ENCODE measurements at places on chromosomes 11 and 22.

DNA sequence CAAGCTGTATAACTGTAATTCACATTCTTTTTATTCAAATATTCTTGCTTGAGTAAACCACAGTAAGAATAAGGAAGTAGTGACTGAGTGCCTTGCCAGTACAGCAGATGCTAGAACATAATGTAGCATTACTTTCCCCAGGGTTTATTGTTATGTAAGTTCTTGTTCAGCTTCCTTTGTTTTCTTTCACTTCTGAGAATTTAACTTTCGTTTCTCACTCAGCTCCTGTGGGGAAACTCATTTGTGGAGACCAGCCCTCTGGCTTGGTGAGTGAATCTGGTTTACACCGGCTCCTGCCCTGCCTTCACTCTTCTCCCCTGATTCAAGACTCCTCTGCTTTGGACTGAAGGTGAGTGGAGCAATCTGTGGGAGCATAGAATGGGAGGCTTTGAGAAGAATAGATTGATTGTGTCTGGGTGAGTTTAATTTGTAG, at the start of gene TRIM22:
TRIM22 (plus strand) TSS at position 240 of the 433 bp plus-strand sequence. CDS start 6,443 bp downstream, outside the sequence.
- peak; percentile 40 for DNase-seq

DNA sequence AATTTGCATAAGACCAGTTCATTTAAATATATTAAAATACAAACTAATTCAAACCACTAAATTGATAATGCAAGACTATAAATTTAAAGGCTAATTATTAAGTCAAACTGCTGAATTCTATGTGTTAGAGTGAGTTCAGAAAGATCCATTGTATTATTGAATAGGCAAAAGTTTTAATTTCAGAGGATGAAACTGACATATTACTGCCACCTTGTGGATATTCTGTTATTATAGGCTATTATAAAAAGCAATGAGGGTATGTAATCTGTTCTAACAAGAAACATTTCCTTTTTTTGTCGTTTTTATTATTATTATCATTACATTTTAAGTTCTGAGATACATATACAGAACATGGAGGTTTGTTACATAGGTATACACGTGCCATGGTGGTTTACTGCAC, 20.9 kb upstream of the NAALAD2 start:
- DNase-seq, result no peak

DNA sequence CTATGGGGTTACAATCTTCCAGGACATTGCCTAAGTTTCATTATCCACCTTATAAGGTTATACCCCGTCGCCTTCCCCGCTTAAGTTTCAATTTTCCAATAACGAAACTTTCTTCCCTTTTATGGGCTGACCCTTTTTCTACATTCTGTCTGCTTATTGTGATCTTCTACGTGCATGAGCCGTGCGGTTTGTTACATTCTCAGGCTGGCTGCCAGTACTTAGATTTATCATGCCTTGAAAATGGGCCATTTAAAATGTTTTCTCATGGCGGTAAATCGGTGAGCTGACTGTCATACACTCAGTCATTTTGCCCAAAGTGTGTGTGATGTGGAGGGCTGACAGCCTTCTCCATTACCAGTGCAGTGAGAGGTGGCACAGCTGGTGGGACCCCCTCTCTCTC, 23.3 kb downstream of the DGCR6L start:
- no peak for DNase-seq

DNA sequence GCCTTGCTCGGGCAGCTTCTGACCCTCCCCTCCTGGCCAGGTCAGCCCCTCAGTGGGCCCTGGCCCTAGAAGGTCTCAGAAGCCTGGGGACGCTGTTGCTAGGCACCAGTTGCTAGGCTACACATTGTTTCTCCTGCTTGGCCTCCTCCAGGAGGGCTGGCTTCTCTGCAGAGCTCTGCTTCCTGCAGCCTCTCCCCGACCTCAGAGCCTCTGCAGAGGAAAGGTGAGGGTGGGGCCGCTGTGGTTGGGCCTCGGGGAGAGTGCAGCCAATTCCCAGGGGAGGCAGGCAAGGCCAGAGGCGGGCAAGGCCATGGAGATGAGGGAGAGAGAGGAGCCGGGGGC, 27.6 kb upstream of the LRRC10B start:
- DNase-seq, result peak; percentile 69

GRCh38 chr11:132168344-132168981, 798.0 kb downstream of the NTM start:
- no peak for DNase-seq

DNA sequence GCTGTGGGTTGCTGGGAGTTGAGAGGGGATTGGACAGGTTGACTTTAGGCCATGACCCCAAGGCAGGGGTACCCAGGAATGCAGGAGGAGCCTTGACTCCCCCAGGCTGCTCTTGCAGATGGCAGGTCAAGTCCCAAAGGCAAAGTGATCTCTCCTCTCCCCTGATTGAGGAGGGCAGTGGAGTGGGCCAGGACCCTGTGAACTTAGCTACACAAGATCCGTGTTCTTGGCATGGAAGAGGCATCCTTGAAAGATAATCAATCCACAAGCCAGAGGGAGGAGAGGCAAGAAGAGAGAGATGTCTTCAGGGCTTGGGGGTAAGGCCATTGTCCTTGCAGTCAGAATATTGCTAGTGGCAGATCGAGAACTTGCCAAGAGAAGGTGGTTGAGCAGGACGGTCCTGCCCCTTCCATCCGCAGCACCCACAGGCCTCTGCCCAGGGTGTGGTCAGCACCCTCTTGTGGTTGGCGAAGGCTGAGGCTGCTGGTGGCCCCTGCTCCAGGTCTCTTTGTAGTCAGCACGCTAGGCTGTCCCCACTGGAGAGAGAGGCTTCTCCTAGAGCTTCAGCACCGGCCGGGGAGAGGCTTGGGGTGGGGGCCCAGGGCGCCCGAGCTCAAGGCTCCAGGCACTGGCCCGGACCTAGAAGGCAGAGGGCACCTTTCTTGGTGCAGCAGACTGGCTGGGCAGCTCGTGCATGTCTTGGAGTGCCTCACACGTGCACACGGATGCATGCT, 45.4 kb downstream of the KCNC1 start:
- DNase-seq, result no peak

GRCh38 chr11:31480930-31481329, 28.5 kb downstream of the IMMP1L start:
- DNase-seq, result no peak

- DNase-seq, result no peak
Measured at GRCh38 chr11:8315954-8316353, 52.3 kb upstream of the LMO1 start.

GRCh38 chr11:71222318-71223080, 29.9 kb downstream of the SHANK2 start:
- no peak for DNase-seq

DNA sequence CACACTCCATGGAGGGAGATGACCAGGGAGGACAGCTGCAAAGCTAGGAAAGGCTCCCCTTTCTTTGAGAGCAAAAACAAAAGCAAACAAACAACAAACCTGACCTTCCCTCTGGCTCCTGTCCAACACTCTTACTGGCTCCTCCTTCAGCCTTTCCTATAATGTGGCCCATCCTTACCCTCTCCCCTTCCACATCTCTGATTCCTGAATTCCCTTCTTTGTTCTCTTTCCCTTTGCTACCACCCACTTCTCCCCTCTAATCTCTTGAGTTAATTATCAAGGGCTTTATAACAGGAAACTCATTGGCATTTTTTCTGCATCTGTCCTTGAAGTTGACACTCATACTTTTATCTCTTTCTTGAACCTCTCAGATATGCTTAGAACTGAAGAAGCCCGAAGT, 56.3 kb downstream of the ZNF280B start:
- DNase-seq, result no peak

DNA sequence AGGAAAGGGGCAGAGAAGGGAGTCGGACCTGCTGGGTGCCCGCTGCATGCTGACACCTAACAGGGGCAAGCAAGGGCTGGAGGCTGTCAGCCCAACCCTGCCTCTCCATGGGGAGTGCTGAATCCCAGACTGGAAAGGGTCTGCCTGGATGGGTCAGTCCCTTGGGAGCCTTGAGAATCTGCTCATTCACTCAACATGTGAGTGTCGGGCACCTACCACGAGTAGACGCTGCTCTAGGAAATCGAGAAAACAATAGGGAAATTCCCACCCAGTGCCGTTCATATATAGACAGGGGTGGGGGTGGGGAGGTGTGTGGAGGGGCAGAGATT, 4.4 kb upstream of the CTSD start:
- peak; percentile 21 for DNase-seq

GRCh38 chr11:18768472-18768901, 23.1 kb downstream of the PTPN5 start:
- DNase-seq, result no peak

- DNase-seq, result no peak
Measured at GRCh38 chr11:69295079-69295994, 1.4 kb downstream of the MYEOV start.

DNA sequence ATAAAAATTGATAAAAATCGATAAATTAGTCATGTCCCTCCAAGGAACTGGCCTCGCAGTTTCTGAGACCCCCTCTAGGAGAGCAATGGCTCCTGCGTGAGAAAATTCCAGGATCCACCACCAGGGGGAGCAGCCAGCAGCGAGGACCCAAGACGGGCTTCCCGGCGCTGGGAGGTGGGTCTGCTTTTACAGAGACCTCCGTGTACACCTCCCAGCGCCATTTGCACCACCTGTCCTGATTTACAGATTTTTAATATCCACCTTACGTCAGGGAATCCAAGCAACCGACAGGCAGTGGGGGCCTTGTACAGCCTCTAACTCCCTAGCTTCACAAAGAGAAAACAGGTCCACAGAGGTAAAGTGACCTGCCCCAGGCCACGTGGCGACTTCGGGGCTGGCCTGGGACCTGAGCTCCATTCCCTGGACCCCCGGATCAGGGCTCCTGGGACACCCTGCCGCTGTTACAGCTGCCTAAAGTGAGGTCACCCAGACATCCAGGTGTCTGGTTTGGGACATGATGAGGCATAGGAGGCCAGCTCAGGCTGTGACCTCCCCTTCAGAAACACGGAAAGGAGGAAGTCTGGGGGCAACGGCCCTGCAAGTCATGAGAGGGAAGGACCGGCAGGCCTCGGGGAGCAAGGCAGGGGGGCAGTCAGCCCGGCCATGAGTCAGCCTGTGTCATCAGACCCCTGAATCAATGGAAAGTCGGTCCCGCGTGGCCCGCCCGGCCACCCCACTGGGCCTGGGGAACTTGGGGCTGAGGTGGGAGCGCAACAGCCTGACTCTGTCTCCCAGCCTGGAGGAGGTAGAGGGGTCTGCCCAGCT, 3.5 kb downstream of the OSM start:
- DNase-seq, result peak; percentile 79

- DNase-seq, result no peak
Measured at GRCh38 chr22:25627271-25627852, 62.9 kb downstream of the GRK3 start.

- DNase-seq, result peak; percentile 89
Measured at GRCh38 chr11:118607401-118608359, at the start of gene PHLDB1. TSS of gene PHLDB1 (plus strand) at chr11:118607615. CDS start at chr11:118613837, 6,222 bp downstream.

GRCh38 chr11:111654601-111655000, 52.4 kb downstream of the SIK2 start:
- no peak for DNase-seq

DNA sequence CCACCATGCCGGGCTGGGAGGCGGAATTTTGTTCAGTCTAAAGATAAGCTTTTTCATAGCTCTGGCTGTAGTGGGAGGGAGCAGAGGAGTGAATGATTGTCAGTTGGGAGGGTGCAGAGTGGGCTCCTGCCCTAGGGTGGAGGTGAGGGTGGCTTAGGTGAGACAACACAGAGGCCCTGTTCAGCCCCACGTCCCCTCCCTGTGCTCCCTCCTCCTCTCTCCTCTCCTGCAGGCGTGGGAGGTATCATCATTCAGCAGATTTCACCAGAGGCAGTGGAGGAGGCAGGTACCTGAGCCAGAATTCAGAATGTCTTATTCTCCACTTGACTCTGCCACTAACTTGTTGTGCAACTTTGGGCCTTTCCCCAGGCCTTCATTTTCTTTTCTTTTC, 1.7 kb upstream of the THRSP start:
- DNase-seq, result no peak

- DNase-seq, result no peak
Measured at GRCh38 chr11:35902961-35903360, 40.9 kb upstream of the LDLRAD3 start.

GRCh38 chr11:126465573-126466188, 110.2 kb downstream of the ST3GAL4 start:
- DNase-seq, result peak; percentile 63

GRCh38 chr11:12007769-12008737, at the start of gene DKK3:
TSS of gene DKK3 (minus strand) at chr11:12008626. CDS start at chr11:12008582, 44 bp downstream.
- peak; percentile 54 for DNase-seq

DNA sequence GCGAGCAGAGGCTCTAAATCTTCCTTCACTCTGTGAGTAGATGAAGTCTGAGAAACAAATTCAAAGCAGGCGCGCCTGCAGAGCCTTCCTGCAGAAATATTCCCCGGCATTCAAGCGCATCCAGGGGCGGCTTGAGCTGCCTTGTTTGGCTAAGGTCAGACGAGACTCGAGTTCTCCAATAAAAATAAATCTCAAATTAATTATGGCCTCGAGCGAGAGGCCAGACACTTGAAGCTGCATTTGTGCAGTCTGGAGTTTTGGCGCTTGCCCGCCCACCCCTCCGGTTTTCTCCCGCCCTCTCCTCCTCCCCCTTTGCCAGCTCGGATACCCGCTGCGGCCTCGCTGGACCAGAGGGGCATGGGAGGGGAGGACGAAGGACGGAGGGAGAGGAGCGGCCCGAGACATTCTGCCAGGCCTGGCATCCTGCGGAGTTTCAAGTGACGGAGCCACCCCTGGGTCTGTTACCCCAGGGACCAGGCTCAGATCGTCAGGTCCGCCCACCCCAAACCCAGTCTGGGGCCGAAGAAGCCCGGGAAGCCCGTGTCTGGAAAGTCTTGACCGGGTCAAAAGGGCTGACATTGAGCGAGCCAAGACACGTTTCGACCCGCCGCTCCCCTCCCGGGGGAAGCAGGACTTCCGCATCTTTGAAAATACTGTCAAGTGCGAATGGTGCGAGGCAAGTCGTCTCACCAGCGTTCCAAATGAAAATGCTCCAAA, 3.8 kb upstream of the FLI1 start:
- peak; percentile 80 for DNase-seq

DNA sequence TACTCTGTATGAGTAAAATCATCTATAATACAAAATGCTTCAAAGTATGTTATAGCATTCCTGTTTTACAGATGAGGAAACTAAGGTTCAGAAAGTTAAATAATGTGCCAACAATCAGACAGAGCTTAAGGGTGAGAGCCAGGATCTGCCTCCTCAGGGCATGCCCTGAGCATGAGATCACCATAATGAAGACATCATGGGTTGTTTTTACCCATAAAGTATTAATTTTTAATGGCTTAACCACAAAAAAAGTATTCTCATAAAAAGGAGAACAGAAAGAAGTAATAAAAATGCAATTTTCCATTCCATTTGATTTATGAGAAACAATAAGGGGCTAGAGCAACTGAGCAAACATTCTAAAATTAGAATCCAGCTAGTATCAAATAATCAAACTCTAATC, 534.3 kb upstream of the ARHGAP42 start:
- no peak for DNase-seq

GRCh38 chr22:19043121-19044085, 78.8 kb downstream of the DGCR2 start:
- DNase-seq, result peak; percentile 11

DNA sequence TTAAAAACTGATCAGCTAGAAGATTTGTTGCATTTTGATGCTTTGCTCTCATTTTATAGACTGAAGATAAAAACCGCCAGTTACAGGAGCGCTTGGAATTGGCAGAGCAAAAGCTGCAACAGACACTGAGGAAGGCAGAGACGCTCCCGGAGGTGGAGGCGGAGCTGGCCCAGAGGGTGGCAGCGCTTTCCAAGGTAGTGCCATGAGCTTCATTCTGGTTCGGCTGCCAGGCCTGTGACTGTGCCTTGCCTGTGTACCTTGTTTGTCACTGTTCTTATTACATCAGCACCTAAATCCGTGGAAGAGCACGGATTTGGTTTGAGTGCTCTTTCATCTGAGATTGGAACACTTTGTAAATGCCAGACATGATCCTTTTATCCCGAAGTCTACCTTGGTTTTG, 61.4 kb downstream of the PPFIA1 start:
- no peak for DNase-seq

Measured in left hindlimb (tissue), 1 donor.